ENCODE measurements at places on chromosomes 1 and 21.

DNA sequence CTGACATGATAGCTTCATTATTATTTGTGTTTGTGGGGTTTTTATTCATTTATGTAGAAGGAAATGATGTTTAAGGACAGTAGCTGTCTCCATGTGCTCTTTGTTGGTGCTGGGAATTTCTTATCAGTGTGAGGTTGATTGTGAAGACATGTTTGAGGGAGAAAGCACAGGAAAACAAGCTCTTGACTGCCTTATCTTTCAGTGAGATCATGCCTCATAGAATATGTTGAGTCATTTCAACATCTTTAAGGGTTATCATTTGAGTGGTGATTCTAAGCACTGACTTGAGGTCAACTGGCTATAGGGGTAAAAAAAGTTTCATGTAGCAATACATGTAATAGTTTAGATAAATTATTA, 405.1 kb upstream of the ADAMTS5 start:
- DNase-seq = no peak

- no peak for DNase-seq
Measured at GRCh38 chr1:59928996-59929395, 2.4 kb upstream of the CYP2J2 start.

- no peak for DNase-seq
Measured at GRCh38 chr1:87786861-87787545, 458.3 kb downstream of the LMO4 start.

- DNase-seq = no peak
Measured at GRCh38 chr1:197907846-197908616, 5.6 kb downstream of the C1orf53 start.

DNA sequence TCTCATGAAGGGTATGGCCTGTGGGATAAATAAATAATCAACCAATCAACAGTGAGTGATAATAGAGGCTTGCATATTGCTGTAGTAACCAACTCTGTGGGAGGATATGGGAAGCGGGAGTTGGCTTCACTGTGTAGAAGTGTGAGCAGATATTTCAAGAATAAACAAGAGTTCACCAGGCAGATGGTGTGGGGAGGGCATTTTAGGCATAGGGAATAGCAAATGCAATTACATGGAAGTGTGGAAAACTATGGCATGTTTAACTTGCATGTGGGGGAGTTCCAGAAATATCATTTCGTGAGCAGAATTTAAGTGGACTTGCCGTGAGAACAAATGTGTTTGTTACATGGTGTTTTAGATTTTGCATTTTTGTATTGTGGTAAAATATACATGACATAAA, 95.2 kb downstream of the SPATA46 start:
- no peak for DNase-seq

- no peak for DNase-seq
Measured at GRCh38 chr1:233566886-233567285, 47.0 kb upstream of the KCNK1 start.

DNA sequence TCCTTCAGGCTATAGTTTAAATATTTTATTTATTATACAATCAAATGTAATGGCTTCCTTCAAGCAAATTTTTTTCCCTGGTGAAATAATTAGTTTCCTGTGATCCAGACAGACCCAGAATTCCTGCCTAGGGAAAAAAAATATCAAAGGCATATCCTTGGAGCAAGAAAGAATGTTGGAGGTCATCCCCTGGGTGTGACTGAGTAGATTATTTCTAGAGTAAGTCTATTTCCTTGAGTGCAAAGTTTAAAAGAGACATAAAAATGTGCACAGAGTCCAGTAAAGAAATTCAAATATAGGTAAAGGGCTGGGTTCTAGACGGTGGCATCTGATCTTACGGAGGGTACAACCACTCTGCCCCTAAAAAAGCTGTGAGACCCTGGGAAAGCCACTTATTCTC, 32.2 kb upstream of the SAMD13 start:
- no peak for DNase-seq

DNA sequence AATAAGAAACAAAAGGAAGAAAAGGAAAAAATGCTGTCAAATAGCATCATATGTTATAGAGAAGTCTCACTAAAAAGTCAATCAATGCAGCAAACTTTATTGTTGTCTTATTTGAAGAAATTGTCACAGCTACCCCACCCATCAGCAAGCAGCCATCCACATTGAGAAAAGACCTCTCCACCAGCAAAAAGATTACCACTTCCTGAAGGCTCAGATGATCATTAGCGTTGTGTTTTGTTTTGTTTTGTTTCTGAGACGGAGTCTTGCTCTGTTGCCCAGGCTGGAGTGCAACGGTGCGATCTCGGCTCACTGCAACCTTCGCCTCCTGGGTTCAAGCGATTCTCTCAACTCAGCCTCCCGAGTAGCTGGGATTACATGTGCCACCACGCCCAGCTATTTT, 29.0 kb downstream of the ATP2B4 start:
- no peak for DNase-seq

DNA sequence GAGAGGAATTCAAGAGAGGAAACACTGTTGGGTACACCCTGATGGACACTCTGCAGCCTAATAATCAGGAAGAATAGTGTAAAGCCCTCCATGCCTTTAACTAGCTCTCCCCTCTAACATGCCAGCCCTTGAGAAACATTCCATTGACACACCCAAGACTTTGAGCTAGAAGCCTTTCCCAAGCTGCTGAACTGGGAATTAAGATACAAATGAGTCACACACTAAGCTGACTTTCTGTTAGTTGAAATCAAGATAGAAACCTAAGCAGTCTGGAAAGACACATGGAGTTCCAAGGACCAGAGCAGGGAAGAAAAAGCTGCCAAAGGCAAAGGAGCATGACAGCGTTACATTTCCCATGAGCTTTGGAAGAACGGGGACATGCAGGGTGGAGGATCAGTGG, 380.8 kb downstream of the NPHP4 start:
- no peak for DNase-seq

DNA sequence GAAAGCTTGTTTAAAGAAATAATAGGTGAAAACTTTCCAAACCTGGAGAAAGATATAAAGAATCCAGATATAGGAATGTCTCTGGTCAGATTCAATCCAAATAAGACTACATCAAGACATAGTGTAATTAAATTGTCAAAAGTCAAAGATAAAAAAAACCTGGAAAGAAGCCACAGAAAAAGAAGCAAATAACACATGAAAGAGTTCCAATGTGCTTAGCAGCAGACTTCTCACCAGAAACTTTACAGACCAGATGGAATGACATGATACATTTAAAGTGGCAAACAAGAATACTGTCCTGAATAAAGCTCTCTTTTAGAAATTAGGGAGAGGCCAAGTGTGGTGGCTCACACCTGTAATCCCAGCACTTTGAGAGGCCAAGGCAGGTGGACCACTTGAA, 1039.9 kb downstream of the KCNT2 start:
- DNase-seq = no peak

DNA sequence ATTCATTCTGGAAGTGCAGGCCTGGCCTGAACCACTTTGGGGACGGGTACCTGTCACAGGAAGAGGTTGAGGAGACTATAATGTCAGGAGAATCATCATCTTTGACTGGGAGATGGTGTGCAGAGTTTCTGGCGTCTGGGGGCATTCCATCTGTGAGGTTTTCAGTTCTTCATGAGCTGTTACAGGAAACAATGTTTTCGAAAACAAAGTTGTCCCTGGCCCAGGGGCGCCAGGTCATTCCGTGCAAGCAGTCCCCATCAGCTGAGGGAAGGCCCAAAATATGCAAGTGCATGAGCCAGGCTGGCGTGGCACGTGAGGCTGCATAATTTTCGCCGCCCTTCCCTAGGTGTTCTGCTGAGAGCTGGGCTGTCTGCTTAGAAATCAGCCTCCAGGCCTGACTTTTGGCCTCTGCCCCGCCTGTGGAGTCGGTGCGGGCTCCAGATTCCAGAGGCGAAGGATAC, 68.4 kb upstream of the ATP5PO start:
- DNase-seq = no peak

DNA sequence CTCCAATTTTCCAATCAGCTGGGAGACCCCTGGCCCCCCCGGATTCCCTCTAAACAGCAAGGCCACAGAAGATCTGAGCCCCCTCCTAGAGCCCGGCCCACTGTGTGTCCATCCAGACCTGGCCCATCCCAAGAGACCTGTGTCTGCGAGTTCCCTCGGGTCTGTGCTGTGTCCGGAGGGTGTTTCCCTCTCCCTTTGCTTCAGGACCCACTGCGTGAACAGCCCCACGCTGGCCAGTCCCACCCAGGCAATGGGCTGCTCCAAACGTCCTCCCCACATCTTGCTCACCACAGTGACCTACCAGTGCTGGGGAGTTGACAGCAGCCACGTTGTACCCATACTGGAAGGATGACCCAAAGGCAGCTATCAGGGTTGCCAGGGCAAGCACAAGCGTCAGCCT, 11.6 kb downstream of the SLC2A5 start:
- DNase-seq = no peak

- DNase-seq = no peak
Measured at GRCh38 chr1:80282536-80282935, 1276.0 kb upstream of the ADGRL4 start.

DNA sequence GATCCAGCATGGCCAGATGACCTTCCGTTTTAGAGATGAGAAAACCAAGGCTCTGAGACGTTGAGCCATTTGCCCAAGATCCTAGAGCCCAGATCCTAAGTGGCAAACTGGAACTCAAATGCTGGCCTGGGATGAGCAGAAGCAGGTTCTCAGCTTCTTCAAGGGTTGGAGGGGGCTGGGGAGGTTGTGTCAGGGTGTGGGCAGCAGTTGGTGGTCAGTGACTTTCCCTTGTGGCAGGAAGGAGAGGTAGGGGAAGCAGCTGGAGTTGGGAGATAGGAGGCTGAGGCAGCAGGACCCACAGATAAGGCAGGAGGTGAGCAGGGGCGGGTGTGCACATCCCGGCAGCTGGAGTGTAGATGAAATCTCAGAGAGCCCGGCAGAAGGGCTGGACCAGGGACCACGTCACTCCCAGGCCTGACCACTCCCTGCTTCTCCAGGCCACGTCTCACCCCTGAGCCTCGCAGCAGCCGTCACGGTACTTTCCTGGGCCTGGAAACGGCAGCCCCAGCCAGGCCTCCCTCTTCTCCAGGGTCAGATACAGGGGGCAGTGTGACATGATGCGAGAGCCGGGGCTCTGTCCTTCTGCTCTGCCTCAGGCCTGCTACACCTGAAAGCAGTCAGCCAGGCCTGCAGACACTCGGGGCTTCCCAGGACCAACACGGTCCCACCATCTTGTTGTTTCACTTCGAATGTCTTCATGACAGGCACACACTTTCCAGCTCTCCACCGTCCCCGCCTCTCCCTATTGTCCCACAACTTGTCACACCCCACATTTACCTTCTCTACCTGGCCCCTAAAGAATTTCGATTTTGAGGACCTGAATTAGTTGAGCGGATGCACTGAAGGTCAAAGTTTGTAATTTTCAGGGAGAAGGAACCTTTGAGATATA, 11.5 kb upstream of the LAPTM5 start:
- DNase-seq = no peak

DNA sequence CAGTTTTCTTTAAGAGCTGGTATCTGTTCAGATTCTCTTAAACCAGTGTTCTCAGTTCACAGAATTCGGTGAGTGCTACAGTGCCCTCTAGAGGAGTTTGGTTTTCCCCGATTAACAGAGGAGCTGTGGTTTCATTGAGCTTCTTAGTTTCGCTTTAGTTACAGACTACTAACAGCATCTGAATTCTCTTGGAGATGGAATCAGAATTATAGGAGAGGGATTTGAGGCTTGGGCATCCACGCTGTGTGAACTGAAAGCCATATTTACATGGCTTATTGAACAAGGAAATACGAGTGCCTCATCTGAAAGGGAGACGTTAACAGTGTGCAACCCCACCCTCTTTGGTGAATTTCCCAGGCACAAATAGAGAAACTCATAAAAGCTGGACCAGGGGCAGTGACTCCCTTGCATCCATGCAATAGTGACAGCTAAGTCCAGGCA, 202.0 kb downstream of the USH2A start:
- no peak for DNase-seq

DNA sequence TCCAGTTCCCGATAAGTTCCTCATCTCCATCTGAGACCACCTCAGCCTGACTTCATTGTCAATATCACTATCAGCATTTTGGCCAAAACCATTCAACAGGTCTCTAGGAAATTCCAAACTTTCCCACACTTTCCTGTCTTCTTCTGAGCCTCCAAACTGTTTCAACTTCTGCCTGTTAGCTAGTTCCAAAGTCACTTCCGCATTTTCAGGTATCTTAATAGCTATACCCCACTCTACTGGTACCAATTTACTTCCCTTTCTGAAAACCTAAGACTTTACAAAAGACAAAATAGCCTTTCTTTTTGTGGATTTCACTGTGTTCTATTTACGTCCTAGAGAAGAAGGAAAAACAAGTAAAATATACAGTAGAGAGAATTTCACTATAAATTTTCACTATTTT, 147.0 kb upstream of the FMN2 start:
- DNase-seq = no peak

- no peak for DNase-seq
Measured at GRCh38 chr1:223209992-223210787, 67.1 kb upstream of the TLR5 start.

GRCh38 chr1:197659171-197659570, 116.1 kb downstream of the DENND1B start:
- DNase-seq = no peak

DNA sequence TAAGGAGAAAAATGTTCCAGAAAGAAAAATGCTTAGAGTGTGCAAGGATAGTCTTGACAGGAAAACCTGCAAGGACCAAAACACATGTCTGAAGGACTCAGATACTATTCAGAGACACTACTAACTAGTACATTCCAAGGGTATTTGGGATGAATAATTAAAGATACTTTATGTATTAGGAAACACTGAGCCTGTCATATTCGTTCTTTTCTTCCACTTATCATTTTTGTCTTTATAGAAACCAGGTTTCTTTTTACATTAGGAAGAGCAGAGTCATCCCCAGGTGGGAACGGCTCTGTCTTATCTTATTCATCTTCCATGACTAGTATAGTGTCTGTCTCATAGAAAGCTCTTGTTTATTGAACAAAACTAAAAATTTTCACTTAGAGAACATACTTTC, 296.2 kb upstream of the ESRRG start:
- DNase-seq = no peak

GRCh38 chr1:198902655-198903054, 263.8 kb downstream of the PTPRC start:
- no peak for DNase-seq

- DNase-seq = no peak
Measured at GRCh38 chr1:30315185-30315960, 408.0 kb downstream of the MATN1 start.

- DNase-seq = no peak
Measured at GRCh38 chr1:226656201-226656600, 82.9 kb downstream of the ITPKB start.

GRCh38 chr1:3474421-3474820, 20.0 kb downstream of the ARHGEF16 start:
- no peak for DNase-seq

GRCh38 chr1:177772386-177772960, 197.4 kb downstream of the SEC16B start:
- no peak for DNase-seq

DNA sequence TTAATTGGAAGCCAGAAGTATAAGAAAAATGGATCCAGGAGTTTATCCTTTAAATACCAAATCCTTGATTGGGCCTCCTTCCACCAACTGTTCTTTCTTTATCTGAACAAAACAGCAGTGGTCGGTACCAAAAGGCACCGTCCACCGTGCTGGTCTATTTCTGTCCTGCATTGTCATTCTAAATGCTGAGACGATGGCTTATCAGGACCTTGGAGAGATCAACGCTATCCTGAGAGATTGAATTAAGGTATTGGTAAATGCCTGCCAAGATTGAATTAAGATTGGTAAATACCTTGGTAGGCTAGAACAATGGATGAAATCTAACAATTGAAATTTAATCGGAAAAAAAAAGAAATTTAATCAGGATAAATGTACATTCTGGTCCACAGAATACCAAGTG, 73.4 kb upstream of the SOD1 start:
- DNase-seq = no peak

- DNase-seq = no peak
Measured at GRCh38 chr1:31694964-31695313, 8.9 kb downstream of the COL16A1 start.

GRCh38 chr1:198318085-198318484, 161.3 kb downstream of the NEK7 start:
- DNase-seq = no peak
